Body of pancreas (tissue), 4 donors: ENCODE measurements at places on chromosomes 2 and 18.
A peak's percentile ranks its signal among the peaks of the same experiment; 100 is the strongest.

GRCh38 chr2:168480356-168480755 is 24.3 kb downstream of the CERS6 start:
- DNase-seq, result no peak

- DNase-seq, result no peak
Measured at GRCh38 chr2:124145982-124146381, 120.9 kb downstream of the CNTNAP5 start.

GRCh38 chr18:59479776-59480175 is 120.7 kb upstream of the LMAN1 start:
- no peak for DNase-seq

GRCh38 chr18:12006488-12006840 is 25.2 kb downstream of the IMPA2 start:
- no peak for DNase-seq

GRCh38 chr18:34643989-34644388 is 66.1 kb upstream of the DTNA start:
- DNase-seq, result no peak

- DNase-seq, result no peak
Measured at GRCh38 chr2:128271911-128272600, 46.6 kb downstream of the HS6ST1 start.

DNA sequence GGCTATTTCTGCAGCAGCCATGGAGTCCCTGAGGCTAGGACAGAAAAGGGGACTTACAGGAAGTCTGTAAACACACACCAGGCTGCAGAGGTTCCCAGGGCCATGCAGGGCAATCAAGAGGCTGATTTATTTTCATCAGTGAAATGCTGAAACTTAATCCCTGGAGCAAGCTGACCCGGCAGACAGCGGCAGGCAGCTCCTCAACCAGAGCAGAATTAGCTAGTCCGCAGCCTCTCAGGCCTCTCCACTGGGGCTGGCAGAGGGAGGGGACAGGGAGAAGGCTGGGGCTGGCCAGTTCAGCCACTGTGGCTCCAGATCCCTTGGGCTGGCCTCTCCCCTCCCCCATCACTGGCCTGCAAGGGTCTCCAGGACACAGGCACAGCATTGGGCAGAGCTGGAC is 136.3 kb downstream of the TNS1 start:
- DNase-seq, result no peak

DNA sequence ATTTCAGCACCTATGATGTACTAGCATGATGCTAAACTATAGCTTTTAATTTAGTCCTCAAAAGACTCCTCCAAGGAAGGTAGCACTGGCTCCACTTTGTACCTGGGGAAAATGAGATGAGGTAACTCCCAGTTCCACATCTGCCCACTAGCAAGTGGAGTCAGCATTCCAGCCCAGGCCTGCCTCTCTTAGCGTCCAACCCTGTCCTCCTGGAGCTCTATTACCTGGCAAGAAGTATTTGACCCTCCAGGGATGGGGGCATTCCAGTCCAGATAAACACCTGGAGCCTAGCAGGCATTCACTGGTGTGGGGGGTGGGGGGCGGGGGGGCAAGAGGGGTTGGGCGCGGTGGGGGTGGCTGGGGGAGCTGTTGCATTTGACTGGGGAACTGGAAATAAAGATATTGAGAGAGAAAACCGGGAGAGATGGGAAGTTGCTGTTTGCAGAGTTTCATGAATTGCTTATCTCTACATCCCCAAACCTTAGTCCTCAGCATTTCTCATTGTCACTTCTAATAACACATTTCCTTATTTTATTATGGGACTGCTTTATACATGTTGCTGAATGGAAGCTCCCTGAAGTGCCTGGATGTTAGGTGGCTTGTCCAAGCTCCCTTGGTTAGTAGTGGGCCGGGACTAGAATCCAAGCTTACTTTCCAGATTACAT is 22.0 kb upstream of the FZD5 start:
- DNase-seq, result no peak

- DNase-seq, result no peak
Measured at GRCh38 chr2:240191001-240191400, 50.5 kb upstream of the OTOS start.

- peak; percentile 78 for DNase-seq
Measured at GRCh38 chr2:70557171-70557838, 3.7 kb upstream of the TGFA start.

DNA sequence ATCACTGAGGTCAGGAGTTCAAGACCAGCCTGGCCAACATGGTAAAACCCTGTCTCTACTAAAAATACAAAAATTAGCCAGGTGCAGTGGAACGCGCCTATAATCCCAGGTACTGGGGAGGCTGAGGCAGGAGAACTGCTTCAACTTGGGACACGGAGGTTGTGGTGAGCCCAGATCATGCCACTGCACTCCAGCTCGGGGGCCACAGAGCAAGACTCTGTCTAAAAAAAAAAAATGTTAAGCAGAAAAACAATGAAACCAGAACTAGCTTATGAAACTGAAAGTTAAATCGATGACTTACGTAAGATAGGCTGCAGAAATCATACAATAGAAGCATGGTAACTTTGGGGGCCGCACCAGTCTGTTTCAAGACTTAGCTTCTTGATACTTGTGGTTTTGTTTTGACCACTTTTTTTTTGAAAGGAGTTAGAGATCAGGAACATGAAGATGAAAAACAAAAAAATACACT is 6.2 kb upstream of the GPR155 start:
- no peak for DNase-seq

GRCh38 chr2:2902547-2903281 is 474.9 kb downstream of the EIPR1 start:
- no peak for DNase-seq

DNA sequence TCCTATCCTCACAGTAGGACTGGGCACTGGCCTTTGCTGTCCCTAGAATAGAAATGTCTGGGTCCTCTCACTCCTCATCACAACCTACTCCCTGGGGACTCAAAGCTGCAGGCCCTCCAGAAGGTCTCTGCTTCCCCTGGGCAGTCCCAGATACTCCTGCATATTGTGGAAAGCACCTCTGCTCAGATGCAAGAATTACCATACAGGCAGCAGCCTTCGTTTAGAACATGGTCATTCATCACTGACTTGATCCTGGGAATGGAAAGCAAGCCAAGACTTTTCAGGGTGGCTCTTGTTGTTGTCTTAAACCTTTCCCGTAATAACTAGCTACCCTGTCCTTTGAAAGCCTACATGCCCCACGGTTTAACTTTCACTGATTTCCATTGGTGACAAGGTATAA is 53.1 kb upstream of the NPAS2 start:
- DNase-seq, result no peak

DNA sequence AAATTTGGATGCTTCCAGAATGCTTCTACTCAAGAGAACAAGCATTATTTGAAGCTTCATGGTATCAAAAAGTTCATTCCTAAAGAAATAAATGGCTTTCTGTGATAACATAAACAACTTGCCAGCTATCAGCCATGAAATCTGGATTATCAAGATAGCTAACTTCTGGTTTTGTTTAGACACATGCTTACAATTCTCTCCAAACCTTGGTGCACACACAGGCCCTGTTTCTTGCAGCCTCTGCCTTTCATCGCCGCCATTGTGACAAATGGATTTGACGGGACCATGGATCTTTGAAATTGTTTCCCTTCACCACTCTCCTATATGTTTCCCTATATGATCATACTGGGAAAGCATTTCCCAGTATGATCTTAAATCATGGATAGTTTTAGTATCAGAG is 47.9 kb upstream of the CABLES1 start:
- no peak for DNase-seq

- DNase-seq, result peak; percentile 10
Measured at GRCh38 chr2:186887107-186888090, 38.4 kb upstream of the ZSWIM2 start.

- DNase-seq, result no peak
Measured at GRCh38 chr18:35707247-35707646, 125.7 kb downstream of the GALNT1 start.

DNA sequence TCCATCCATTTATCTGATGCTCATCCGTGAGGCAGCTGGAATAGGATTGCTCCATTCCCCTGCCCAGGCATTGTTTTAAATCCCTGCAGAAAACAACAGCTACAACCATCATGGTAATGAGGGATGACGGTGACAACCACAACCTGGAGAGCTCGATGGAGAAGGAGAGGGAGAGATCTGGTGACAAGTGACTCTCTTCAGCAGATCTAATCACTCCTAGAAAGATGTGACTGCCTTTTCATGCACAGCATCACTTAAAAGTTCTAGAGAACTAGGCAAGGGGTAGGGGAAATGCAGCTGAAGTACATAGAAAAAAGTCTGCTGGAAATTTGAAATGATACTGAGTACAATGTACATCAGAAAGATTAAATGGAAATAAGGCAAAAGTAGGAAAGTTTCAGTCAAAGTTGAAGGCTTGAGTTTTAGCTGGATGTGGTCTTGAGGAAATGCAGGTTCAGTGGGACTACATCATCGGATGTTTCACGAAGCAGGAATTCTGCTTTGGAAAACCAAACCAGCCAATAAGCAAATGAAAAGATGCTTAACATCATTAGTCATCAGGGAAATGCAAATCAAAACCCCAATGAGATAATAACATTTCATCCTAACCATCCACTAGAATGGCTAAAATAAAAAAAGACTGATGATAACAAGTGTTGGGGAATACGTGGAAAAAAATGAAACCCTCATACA is 6.8 kb upstream of the ARHGAP25 start:
- no peak for DNase-seq

- DNase-seq, result no peak
Measured at GRCh38 chr2:217049422-217049821, 189.6 kb upstream of the TNP1 start.

DNA sequence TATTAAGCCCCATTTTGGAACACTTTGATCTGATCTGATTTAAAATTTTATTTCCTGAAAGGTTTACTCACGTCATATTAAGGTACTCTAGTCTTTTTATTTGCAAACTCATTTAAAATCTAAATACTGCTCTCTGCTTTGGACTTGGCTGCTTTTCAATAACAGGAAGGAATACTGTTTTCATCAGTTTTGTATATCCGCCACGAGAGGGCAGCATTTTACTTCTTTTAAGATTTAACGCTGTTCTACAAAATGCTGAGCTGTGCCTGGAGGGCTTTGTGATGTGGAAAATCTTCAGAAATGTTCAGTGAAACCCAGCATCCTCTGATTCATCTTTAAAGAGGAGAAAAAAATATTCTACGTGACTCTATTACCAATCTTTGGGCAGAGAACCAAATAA is 37.5 kb upstream of the SLC38A11 start:
- DNase-seq, result peak; percentile 71

DNA sequence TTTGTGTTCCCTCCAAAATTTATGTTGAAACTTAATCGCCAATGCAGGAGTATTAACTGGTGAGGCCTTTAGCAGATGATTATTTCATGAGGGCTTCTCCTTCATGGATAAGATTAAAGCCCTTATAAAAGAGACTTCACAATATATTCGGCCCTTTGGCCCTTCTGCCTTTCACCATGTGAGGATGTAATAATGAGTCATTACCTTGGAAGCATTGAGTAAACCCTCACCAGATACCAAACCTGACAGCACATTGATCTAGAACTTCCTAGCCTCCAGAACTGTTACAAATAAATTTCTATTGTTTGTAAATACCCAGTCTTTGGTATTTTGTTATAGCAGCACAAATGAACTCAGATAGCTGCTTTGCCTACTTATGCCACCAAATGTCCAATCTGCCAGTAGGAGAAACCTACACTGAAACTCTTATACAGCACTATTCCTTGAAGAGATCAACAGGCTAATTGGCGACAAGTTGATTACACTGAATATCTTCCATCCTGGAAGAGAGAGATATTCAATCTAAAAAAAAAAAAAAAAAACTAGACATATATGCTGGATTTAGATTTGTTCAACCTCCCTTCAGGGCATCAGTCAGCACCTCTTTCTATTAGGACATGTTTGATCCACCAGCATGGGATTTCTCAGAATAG is 125.9 kb upstream of the COL5A2 start:
- no peak for DNase-seq

DNA sequence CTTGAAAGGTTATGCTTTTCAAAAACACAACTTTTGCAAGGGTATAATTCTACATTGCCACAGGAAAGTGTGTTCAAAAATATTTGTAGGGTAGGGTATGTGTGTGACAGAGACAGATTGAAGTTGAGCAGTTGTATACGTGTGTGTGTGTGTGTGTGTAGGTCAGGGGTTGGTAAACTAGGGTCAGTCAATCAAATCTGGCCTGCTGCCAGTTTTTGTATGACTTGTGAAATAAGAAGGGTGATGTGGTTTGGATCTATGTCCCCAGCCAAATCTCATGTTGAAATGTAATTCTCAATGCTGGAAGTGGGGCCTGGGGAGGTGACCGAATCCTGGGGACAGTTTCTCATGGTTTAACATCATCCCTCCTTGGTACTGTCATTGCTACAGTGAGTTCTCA is 148.2 kb downstream of the CERS6 start:
- no peak for DNase-seq

DNA sequence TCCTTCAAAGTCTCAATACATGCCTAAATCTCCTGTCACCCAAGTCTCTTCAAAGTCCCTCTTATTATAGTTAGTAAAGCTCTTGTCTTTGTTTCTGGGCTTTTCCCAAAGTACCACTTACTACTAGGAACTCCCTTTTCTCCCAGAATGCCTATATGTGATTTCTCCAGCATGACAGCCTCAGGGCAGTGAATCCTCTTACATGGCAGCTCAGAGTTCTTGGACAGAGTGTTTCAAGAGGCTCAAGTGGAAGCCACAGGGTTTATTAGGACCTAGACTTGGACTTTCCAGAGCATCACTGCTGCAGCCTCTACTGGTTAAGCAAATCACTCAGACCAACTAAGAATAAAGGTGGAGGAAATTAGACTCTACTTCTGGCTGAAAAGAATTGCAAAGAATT is 98.9 kb downstream of the CSRNP3 start:
- DNase-seq, result no peak

DNA sequence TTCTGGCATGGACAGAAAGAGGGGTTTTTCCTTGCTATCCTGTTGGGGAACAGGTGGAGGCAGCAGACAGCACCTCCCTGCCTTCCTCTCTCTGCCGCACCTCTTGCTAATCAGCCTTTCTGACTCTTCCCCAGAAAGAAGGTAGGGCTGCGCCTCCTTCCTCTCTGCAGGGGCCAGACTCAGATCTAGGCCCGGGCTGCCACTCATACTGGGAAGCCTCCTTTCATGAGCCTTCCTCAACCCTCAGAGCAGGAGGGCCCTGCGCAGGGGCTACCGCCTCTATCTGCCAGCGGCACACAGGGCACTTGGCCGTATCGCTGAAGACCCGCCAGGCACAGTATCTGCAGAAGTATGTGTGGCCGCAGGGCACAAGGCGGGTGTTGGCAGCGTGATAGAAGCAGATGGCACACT is 7.1 kb downstream of the NEURL3 start:
- no peak for DNase-seq

- DNase-seq, result no peak
Measured at GRCh38 chr2:128690869-128691268, 372.2 kb upstream of the HS6ST1 start.

GRCh38 chr2:199462956-199463692 is 5.4 kb upstream of the SATB2 start:
- DNase-seq, result peak; percentile 80

GRCh38 chr2:136844546-136844945 is 79.2 kb downstream of the THSD7B start:
- no peak for DNase-seq

GRCh38 chr2:45786030-45786835 is 134.8 kb downstream of the PRKCE start:
- DNase-seq, result no peak
